ENCODE measurements at places on chromosomes 3 and 15.
A peak's percentile ranks its signal among the peaks of the same experiment; 100 is the strongest.

DNA sequence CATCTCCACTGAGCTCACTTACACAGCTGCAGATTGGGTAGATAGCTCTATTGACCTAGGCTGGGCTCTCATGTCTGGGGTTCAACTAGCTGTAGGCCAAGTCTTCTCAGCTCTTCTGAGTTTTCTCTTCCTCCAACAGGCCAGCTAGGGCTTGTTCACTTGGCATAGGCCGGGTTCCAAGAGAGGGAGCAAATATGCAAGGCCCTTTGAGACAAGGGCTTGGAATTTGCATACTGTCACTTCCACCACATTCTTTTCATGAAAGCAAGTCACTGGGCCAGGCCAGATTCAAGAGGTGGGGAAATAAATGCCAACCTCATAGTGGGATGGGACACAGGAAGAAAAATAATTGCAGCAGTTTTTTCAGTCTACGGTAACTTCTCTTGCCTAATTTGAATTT, 25.2 kb downstream of the PIGB start:
- DNase-seq = no peak

GRCh38 chr3:65810302-65810701, 228.4 kb downstream of the MAGI1 start:
- DNase-seq = no peak

DNA sequence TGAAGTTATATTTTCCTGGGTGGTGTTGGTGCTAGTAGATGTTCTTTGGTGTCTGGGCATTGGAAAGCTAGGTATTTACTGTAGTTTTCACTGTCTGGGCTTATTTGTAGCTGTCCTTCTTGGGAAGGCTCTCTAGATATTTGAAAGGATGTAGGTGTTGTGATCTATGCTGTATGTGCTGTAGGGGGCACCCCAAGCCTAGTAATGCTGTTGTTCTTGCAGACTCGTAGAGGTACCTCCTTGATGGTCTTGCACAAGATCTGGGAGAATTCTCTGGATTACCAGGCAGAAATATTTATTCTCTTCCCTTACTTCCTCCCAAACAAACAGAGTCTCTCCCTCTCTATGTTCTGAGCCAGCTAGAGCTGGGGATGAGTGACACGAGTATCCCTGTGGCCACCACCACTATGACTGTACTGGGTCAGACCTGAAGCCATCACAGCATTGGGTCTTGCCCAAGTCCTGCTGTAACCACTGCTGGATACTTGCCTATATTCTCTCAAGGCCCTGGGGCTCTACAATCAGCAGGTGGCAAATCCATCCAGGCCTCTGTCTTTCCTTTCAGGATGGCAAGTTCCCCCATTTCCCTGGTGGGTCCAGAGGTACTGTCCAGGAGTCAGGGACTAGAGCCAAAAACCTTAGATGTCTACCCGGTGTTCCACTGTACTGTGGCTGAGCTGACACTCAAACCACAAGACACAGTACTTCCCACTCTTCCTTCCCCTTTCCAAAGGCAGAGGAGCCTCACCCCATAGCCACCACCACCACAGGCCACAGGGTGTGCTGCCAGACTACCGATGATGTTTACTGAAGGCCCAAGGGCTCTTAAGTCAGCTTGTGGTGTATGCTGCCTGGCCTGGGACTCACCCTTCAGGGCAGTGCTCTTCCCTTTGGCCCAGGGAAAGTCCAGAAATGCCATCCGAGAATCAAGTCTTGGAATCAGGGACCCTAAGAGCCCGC, 195.2 kb upstream of the DPPA4 start:
- peak; percentile 31 for DNase-seq

DNA sequence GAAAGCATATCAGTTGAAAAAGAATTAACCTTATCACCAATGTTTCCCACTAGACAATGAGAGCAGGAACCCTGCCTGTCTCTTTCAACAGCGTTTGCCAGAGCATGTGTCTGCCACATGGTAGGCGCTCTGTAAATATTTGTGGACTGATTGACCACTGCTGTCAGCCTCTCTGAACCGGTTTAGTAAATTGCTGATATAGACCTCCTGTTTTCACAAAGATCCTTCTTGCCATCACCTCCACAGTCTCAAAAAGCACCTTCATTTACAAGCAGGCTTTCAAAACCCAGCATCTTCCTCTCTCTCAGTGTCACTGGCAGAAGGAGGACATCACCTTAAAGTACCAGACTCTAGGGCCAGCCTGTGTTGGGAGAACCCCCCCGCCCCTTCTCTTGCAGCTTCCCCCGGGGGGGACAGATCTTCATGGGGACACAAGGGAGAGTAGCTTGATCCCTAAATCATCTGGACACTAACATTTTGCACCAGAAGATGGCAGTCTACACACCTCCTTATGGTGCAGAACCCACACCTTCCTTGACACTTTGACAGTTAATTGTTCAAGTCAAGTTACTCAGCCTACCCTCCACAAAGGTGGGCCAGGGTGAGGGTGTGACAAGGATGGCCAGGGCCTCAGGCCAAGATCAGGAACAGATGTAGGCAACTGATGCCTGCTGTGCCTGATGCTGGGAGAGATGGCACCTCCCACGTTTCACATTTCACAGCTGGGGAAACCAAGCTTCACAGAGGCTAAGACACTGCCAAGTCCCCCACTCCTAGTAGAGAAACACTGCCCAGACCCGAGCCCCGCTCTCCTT, 37.8 kb upstream of the USP3 start:
- DNase-seq = peak; percentile 45

GRCh38 chr3:116029266-116029665, 406.0 kb downstream of the GAP43 start:
- no peak for DNase-seq

GRCh38 chr15:61088675-61089074, 140.4 kb downstream of the RORA start:
- DNase-seq = no peak

- DNase-seq = no peak
These were observed at the start of gene PLXND1 for GRCh38 chr3:129606636-129607390. Gene PLXND1, minus strand, starts transcription at chr3:129606676. Its CDS starts 37 bp downstream, at chr3:129606639.

DNA sequence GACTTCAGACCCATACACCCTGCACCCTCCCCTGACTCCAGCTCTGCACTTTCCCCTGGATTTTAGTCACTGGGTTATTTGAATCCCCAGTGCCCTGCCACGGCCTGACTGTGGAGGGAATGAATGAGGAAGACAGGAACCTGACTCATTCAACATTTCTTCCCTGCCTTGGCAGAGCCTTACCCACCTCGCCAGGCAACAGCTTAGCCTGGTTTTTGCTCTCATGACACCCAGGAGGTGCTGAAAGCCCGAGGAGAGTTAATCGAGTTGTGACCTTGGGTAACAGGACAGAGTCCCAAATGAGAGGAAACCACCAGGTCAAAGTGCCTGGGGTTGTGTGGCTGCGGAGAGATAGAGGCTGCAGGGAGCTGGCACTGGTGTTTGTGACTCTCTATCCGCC, 128.3 kb downstream of the SMAD6 start:
- DNase-seq = no peak

DNA sequence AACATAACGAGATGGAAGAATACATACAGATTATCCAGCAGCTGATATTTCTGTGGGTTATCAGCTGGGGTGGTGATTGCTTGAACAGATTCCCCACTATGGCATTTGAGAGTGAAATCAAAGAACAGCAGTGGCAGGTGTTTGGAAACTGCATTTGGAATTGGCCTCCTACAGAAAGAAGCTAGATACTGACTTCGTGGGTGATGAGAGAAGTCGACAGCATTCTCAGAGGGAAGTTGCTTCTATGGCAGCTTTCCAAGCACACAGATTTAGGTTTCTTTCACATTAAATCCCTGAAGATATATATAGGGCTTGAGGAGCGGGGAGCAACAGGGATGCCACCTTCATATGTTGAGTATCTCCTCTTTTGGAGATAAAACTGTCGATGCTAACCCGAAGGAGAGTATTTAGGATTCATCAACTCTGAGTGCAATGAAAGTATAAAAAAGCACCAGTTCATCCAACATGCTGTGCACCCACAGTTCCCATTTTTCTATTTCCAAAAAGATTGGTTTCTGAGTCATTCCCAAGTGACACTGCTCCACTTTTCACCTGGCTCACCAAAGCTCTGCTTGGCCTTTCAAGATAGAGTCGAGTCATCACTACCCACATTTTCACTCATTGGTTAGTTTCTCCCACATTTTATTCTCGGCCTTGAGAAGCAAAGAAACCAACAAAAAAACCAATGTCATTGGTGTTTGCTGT, 579.8 kb upstream of the SUCLG2 start:
- DNase-seq = no peak

Measured in foreskin melanocyte (primary cell).